ENCODE measurements at places on chromosomes 13 and 19.
A peak's percentile ranks its signal among the peaks of the same experiment; 100 is the strongest.

DNA sequence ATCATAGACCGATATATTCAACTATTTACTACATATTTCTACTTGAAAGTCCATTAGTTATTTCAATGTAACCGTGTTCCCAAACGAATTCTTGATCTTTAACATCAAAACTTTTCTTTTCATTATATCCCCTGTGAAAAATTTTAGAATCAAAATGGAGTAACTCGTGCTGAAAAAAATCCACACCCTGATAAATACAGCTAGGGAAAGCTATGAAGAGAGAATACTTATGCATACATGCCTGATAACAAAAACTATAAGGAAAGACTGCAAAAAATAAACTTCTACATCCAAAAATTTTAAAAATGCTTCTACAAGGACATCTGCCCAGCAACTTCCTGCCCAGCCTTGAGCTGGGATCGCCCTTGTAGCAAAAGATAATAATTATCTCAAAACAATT lies 2458.3 kb upstream of the PCDH20 start:
- no peak for DNase-seq

GRCh38 chr19:3823350-3823713 lies 37.2 kb upstream of the MATK start:
- DNase-seq = no peak

DNA sequence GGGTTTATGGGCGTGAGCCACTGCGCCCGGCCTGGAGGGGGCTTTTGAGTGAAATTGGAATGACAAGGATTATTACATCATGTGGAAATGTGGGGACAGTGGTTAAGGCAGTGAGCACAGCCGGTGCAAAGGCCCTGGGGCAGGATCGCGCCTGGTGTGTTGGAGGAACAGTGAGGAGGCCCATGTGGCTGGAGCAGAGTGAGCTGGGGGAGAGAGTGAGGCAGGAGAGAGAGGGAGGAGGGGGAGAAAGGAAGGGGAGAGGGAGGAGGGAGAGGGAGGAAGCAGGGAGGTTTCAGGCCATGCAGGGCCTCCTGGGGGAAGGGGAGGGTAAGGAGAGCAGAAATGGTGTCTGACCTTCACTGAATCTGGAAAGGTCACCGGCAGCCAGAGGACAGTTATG lies 11.3 kb upstream of the CELF5 start:
- no peak for DNase-seq

DNA sequence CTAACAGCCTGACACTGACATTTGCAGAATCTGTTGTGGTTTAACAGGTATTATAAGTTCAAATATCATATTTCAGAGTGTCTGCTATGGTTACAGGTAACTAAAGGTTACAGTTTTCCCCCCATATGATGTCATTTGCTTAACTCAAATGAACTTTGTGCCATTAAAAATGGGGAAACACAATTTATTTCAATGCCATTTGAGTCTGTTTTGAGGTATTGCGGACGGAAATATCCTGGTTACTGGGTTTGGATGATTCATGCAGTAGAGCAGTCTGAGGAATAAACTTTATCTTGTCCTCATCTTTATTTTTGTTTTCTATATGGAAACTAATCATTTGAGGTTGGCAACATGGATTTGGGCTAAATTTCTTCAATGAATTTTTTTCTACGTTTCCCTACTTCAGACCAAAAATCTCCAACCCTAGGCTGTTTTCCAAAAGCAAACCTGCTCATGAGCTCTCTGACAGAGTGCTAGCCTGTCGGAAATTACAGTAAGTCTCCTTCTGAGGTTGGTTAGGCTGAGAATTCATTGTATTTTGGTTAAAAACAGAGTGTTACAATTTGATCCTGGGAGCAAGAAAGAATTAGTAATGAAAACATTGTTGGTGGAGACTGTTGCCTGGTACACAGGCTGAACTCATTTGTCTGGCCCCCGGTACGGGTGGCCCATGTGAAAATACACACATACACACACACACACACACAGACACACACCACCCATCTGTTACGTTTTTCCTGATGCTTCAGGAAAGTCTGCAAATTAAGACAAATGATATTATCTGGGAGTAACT lies 66.1 kb downstream of the AKAP11 start:
- DNase-seq = no peak

- no peak for DNase-seq
These were observed 10.6 kb downstream of the FUT6 start for GRCh38 chr19:5828661-5829566.

- no peak for DNase-seq
These were observed 22.4 kb upstream of the EBI3 start for GRCh38 chr19:4206818-4207484.

- no peak for DNase-seq
These were observed 329.2 kb downstream of the SLC7A1 start for GRCh38 chr13:29266261-29266660.

DNA sequence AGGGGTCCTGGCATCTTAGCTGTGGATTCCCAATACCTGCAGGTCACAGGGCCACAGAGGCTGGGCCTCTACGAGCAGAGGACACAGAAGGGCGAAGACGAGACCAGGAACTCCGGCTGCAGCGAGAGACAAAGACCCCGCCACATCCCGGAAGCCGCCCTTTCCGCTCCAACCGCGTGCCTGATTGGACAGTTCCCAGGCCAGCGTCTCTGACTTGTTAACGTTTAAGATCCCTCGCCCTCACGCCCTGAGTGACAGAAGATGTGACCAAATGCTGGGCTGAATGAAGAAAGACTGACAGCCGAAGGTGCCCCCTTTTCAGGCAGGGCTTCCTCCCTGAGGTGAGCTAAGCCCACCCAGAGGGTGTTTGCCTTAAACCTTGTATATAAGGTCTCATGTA lies at the start of gene ZNF98:
TSS of gene ZNF98 (minus strand) at position 136 of the 400 bp plus-strand sequence. CDS start at position 14, 122 bp downstream.
- no peak for DNase-seq

- no peak for DNase-seq
These were observed 4.5 kb downstream of the MAMSTR start for GRCh38 chr19:48714759-48715675.

DNA sequence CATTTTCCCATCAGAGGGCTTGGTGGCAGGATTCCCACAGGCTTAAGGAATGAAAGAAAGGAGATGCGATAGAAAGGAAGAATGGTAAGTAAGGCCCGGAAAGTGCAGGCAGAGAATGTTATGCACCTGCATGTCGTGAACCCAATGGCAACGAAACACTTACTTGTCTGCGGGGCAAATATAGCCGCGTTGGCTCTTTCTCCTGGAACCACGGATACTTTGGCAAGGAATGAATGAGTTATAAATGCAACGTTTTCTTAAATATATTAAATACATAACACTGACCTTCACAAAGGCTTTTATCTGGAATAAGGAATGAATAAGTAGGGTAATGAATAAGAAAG lies 192.1 kb downstream of the KATNAL1 start:
- no peak for DNase-seq

GRCh38 chr19:13906521-13906904 lies 512 bp downstream of the CC2D1A start:
- peak; percentile 16 for DNase-seq

GRCh38 chr13:25725104-25725503 lies 326.7 kb downstream of the SHISA2 start:
- DNase-seq = no peak

GRCh38 chr13:20512042-20512683 lies 13.5 kb downstream of the CRYL1 start:
- no peak for DNase-seq

DNA sequence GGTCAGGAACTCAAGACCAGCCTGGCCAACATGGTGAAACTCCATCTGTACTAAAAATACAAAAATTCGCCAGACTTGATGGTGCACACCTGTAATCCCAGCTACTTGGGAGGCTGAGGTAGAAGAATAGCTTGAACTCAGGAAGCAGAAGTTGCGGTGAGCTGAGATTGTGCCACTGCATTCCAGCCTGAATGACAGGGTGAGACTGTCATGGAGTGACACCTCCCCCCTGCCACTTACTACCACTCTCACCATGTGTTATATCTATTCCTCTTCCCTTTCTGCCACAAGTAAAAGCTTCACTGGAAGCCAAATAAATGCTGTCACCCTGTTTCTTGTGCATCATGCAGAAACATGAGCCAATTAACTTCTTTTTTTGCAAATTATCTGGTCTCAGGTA lies 10.6 kb upstream of the CEACAM4 start:
- DNase-seq = no peak

DNA sequence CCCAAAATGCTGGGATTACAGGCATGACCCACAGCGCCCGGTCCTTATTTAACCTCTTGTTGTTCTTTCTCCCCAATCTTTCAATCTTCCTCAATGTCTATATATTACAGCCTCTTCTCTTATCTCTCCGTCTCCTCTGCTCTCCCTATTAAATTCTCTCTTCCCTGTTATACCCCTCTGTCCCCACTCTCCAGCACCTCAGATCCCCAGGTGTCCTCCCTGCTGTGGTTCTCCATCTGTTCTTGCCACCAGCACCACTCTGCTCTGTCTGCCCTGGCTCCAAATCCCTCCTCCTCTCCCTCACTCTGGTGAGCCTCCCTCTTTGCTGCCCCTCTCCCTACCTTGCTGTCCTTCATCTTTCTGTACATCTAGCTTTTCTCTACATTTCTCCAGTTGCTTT lies 1.1 kb downstream of the ZNF600 start:
- no peak for DNase-seq

DNA sequence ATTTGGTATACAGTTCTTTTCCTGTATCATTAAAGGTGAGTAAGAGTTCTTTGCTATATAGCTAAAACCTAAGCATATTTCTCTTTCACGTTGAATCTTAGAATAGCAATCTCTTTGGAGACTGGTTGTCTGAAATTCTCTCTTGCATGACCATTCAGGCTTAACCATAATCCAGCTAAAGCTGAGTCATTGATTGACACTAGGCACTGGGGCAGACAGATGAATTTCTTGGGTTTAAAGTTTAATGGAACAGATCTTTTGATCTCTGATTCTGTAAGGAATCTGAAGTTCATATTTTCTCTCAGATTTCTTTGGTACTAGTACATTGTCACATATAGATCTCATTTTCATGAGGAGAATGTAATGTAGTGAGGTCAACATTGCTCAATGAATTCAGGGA lies 397.3 kb upstream of the MIR17HG start:
- no peak for DNase-seq

- DNase-seq = no peak
These were observed 354.1 kb downstream of the RFC3 start for GRCh38 chr13:34172048-34172447.

DNA sequence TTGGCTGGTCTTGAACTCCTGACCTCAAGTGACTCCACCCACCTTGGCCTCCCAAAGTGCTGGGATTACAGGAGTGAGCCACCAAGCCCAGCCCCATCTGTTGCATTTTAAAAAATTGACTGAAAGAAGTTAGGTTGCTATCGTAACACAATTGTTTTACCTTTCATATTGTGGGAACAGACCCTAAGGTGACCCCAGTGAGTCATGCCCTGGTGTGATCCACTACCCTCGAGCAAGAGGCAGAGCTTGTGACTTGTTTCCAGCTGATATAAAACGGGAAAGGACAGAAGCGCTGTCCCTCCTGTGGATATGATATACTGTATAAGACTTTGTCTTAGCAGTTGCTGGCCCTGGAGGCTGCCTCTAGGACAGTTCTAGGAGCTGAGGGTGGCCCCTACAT lies 308.6 kb downstream of the HS6ST3 start:
- DNase-seq = no peak

DNA sequence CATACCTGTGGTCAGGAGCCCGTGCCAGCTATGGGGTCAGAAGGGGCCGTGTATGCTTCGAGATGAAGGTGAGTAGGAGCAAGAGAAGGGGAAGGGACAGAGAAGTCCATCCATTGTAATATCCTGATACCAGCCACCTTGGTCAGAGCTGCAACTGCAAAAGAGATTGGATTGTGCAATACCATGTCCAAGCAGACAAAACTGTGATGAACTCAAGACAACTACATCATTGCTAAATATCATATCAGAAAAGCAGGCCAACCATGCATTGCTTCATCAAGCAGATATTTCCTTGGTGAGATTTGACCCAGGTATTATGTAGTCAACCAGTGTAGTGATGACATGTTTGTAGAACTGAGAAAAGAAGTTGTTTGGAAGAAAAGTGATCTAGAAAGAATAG lies 12.1 kb downstream of the HNRNPUL1 start:
- DNase-seq = no peak

DNA sequence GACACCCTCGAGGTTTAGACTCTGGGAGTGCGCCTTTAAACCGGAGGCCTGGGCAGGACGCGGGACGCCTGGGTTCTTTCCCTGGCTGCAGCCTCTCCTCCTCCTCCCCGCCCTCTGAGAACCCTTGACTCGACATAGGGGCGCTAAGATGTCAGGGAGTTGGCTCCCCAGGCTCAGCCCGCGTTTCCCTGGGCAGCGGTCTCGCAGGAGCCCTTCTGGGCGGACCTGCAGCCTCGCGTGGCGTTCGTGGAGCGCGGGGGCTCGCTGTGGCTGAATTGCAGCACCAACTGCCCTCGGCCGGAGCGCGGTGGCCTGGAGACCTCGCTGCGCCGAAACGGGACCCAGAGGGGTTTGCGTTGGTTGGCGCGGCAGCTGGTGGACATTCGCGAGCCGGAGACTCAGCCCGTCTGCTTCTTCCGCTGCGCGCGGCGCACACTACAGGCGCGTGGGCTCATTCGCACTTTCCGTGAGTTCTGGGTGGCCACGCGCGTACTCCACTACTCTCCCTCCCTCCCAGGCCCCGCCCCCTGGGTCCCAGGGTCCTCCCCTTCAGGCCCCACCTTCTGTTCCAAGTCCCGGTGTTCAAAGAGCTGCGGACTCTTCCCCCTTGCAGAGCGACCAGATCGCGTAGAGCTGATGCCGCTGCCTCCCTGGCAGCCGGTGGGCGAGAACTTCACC lies 1.3 kb downstream of the ICAM5 start:
- DNase-seq = peak; percentile 34

- DNase-seq = no peak
These were observed 66.6 kb downstream of the GGACT start for GRCh38 chr13:100521851-100522617.

GRCh38 chr19:33085570-33086128 lies 4.7 kb downstream of the GPATCH1 start:
- no peak for DNase-seq

DNA sequence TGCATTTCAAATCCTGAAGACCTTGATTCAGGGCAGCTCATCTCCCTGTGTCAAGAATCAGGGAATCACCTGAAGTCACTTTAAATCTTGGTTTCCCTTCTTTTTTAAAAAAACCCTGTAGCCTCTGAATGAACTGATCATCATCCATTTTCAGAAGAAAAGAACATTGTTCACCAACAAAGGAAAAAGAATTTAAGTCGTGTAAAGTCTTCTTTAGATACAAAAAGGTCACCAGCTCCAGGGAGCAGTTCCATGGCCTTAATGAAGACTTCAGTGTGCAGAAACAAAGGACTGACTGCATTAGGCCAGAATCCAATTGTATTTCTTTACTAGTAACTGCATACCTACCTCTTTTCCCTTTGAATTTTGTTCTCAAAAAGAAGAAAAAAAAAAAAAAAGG lies 245.0 kb downstream of the ABCC4 start:
- DNase-seq = no peak

GRCh38 chr13:71605744-71606143 lies 261.3 kb downstream of the DACH1 start:
- no peak for DNase-seq

GRCh38 chr19:19740755-19741154 lies 7.8 kb upstream of the ZNF14 start:
- no peak for DNase-seq

DNA sequence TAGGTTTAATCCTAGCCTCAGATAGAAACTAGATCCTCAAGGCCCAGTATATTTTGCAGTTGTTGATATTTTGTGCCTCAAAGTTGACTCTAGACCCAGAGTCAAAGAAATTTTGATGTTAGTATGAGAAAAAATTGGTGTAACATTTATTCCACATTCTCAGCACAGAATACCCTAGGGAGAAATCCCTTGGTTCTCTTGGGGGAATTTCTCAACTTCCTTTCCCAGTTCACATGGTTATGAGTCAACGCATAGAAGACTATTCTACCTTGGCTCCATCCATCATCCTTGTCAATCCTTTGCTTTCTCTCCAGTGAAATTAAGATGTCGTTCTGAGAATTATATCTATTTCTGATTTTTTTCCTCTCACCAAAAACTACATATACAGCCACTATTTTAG lies 145.3 kb downstream of the POSTN start:
- DNase-seq = no peak

Measured in T-helper 9 cell (primary cell).